ENCODE measurements at places on chromosomes 7 and 10.

DNA sequence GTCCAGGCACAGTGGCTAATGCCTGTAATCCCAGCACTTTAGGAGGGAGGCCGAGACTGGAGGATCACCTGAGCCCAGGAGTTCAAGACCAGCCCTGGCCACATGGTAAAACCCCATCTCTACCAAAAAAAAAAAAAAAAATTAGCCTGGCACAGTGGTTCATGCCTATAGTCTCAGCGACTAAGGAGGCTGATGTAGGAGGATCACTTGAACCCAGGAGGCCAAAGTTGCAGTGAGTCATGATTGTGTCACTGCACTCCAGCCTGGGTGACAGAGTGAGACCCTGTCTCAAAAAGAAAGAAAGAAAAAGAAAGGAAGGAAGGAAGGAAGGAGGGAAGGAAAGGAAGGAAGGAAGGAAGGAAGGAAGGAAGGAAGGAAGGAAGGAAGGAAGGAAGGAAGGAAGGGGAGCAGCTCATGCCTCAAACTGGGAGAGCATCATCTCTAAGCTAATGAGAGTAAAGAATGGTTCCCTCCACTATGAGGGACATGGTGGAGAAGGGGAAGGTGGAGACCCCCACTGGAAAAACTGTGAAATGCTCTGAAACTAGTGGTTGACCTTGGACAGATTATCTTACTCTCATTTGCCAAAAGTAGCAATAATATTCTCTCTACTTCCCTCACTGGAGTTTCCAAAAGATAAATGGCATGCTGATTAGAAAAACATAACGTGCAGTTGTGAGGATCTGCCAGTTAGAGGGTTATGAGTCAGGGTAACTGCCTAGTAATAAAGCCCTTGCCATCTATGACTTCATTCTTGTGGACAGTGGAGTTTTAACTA is 16.8 kb downstream of the GIMAP5 start:
- DNase-seq = no peak

DNA sequence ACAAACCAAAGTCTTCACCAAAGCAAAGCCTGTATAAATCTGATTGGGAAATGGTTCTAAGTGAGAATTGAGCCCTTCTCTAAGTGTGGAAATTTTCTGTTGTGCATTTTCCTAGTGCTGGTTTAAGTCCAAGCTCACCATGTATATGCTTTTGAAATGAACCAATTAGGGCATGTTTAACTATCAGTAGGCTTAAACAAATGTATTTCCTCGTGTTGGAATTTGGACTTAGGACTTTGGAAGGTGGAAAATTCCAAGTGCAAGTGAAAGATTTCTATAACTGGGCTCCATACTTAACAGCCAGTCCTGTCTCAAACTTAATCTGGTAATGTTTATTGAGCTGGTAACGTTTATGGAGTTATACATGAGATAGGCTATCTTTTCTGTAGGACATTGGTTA is 28.5 kb downstream of the CCNY start:
- no peak for DNase-seq

DNA sequence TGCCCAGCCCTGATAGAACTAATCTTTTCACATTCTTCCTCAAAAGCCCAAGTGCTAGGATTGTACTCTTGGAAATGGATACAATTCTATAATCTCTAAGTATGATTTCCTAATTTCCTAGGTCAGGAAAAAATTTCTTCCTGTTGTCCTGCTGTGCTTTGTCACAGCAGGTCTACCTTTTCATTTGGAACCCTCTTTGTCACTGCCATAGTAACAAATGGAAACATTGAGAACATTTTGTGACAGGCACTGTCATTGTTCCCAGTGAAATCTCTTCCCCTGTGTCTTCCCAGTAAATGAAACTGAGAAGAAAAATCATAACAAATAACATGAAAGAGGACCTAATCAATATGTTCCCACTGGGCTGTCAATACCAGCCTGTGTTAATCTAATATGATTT is 150.9 kb upstream of the KAT6B start:
- no peak for DNase-seq

GRCh38 chr10:132537684-132538001 is at the start of gene INPP5A:
Gene INPP5A, plus strand, starts transcription at chr10:132537787. Its CDS starts 310 bp downstream, at chr10:132538097.
- no peak for DNase-seq

GRCh38 chr7:73582664-73583202 is 4.4 kb upstream of the TBL2 start:
- no peak for DNase-seq

- DNase-seq = no peak
Measured at GRCh38 chr7:25846722-25847121, 305.3 kb upstream of the NFE2L3 start.

GRCh38 chr7:89401690-89402089 is 606.2 kb upstream of the TEX47 start:
- no peak for DNase-seq

DNA sequence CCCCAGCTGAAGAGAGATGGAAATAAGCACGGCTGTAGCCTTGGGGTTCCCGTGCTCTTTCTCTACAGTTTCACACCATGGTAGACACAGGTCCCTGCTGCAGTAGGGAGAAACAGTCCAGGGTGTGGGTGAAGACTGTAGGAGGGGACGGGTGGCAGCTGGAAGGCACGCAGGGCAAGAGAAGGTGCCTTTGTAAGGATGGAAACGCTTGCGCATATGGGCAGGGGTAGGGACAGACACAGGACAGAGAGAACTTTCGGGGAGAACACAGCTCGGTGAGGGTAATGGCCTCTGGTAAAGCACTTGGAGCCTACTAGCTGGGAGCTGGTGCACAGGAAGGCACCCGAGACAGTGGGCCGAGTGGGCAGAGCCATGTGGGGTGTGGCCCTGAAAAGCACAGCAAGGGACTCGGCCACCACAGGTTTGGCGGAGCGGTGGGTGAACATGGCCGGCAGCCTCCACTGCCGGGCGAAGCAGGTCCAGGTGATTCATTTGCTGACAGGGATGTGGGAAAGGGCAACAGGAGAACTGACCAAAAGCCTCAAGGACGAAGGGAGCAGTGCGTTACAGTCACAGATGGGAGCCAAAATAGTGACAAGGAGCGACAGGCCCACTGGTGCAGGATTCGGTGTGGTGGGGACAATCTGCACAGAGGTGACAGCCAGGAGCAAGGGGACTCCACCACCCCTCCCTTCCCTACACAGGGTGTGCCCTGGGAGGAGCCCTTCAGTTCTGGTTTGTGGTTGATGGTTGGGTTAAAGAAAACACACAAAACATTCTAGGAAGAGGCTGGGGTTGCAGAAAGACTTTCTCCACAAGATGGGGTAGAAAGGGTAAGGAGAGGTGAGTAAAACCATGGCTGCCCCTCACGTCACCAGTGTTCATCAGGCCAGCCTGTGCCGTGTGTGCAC is 97.1 kb downstream of the VOPP1 start:
- DNase-seq = no peak

DNA sequence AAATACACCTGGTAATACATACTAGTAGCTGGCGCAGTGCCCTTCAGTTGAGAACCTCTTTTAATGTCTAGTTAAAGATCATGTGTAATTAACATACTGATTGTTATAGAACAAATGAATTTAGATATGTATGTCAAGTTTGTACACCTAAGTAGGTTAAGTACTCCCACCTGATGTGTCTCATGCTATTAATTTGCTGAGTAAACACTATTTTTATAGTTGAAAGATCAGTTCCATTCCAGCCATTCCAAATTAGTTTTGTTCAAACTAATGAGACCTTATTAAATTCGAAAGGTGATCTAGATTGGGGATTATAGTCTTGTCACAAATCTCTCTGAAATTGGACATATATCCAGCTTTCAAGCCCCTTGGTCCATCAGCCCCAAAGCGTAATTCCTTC is 710.0 kb downstream of the LRMDA start:
- no peak for DNase-seq

GRCh38 chr7:101565601-101566209 is 63.4 kb downstream of the MYL10 start:
- no peak for DNase-seq

DNA sequence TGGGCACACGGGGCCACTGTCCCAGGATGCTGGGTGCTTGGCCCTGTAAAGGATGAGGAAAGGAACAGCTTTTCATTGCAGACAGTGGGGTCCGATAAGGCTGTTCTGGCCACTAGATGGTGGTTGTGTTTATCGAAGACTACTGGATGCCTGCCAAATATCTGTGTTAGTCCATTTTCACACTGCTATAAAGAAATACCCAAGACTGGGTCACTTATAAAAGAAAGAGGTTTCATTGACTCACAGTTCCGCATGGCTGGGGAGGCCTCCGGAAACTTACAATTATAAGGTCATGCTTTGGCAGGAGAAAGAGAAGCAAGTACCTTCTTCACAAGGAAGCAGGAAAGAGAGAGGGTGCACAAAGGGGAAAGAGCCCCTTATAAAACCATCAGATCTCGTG is 32.2 kb upstream of the GARS1 start:
- DNase-seq = no peak

GRCh38 chr7:44678101-44678470 is 70.6 kb upstream of the ZMIZ2 start:
- no peak for DNase-seq

- DNase-seq = no peak
Measured at GRCh38 chr7:84484502-84485079, 290.0 kb upstream of the SEMA3A start.

GRCh38 chr10:101761226-101761625 is 14.7 kb downstream of the FGF8 start:
- DNase-seq = no peak

GRCh38 chr10:62738916-62739315 is 65.6 kb upstream of the ADO start:
- DNase-seq = no peak

DNA sequence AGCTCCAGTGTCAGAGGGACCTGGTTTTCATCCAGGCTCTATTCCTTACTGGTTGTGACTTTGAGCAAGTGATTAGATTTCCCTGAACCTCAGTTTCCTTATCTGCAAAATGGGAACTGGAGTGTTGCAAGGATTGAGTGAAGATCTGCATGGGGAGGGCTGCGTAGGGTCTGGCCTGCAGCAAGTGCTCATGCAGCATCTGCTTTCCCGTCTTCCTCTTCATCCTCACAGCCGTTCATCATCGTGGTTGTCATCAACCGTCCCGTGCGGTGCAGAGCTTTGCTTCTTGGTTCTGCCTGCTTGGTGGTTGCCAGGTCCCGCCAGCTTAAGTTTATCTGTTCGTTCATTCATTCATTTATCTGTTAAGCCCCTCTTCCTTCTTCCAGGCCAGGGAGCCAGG is 135.0 kb downstream of the GRK5 start:
- DNase-seq = no peak

GRCh38 chr10:125124907-125125306 is 35.5 kb downstream of the CTBP2 start:
- no peak for DNase-seq

DNA sequence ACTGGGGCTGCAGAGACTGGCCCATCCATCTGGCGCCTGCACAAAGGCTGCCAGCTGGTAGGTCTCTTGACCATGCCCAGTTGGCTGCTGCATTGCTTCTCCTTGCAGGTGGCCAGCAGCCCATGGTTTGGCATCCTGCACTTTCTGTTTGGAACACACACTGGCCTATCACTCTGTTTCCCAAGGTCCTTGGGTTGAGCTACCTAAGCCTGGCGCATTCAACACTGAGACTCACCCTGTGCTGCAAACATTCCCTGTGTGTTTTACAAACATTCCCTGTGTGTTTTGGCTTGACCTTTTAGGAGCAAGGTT is 55.5 kb downstream of the TACR2 start:
- no peak for DNase-seq

DNA sequence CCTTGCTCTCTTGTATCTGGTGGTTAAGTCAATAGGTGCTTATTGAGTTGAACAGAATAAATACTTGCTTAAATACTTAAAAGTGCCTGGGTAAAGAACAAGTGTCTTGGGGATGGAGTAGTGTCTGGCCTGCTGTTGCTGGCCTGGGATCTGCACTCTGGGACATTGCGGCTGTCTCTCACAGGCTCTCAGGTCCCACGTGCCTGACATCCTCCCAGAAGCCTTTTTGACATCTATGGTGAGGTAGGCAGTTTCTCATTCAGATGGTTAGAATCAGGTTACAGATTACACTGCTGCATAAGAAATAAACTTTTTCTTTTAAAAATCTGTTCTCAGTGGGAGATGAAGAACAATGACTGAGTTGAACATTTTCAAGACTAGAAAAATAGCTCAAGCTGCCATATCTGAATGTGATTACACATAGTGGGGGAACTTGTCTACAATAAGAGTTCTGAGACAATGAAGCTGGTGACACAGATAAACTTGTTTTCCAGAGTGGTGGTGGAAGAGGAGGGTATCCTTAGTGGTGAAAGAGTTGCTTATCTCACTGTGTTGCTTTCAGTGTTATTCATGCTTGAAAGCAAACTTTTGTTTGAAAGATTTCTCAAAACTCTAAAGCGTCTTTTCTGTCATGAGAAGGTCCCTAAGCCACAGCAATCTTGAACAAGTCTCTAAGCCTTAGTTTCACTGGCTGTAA is 9.7 kb downstream of the SORCS3 start:
- no peak for DNase-seq

GRCh38 chr7:151374726-151375125 is 33.1 kb downstream of the NUB1 start:
- no peak for DNase-seq

DNA sequence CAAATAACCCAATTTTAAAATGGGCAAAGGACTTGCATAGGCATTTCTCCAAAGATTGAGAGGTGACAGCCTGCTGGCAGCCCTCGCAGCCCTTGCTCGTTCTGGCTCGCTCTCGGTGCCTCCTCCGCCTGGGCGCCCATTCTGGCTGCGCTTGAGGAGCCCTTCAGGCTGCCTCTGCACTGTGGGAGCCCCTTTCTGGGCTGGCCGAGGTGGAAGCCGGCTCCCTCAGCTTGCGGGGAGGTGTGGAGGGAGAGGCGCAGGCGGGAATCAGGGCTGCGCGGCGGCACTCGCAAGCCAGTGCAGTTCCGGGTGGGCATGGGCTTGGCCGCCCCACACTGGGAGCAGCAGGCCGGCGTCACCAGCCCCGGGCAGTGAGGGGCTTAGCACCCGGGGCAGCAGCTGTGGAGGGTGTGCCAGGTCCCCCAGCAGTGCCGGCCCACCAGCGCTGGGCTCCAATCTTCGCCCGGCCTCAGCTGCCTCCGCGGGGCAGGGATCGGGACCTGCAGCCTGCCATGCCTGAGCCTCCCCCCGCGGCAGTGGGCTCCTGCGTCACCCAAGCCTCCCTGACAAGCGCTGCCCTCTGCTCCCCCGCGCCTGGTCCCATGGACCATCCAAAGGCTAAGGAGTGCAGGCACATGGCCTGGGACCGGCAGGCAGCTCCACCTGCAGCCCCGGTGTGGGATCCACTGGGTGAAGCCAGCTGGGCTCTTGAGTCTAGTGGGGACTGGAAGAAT is 54.0 kb upstream of the GALNT17 start:
- DNase-seq = no peak

DNA sequence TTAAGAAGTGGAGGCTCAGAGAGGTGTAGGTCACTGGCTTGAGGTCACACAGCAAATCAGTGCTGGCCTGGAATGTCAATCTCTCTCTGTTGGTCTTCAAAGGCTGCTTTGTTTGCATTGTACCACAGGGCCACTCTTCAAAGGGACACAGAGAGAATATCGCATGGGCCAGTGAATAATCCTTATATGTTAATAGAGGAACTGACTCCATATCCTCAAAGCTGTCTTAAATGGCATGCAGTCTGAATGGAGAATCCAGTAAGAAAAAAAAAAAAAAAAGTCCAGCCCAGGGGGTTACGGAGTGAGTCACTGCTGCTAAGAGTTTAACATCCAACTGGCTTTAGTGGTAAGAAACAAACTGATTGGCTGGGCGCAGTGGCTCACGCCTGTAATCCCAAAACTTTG is 54.1 kb downstream of the NRAP start:
- no peak for DNase-seq

GRCh38 chr7:44189993-44190872 is 994 bp upstream of the GCK start:
- DNase-seq = no peak

- DNase-seq = no peak
Measured at GRCh38 chr10:62250594-62251198, 17.9 kb downstream of the RTKN2 start.

- no peak for DNase-seq
Measured at GRCh38 chr10:24278176-24278889, 69.4 kb downstream of the KIAA1217 start.
